ENCODE measurements at places on chromosomes 2 and 18.

DNA sequence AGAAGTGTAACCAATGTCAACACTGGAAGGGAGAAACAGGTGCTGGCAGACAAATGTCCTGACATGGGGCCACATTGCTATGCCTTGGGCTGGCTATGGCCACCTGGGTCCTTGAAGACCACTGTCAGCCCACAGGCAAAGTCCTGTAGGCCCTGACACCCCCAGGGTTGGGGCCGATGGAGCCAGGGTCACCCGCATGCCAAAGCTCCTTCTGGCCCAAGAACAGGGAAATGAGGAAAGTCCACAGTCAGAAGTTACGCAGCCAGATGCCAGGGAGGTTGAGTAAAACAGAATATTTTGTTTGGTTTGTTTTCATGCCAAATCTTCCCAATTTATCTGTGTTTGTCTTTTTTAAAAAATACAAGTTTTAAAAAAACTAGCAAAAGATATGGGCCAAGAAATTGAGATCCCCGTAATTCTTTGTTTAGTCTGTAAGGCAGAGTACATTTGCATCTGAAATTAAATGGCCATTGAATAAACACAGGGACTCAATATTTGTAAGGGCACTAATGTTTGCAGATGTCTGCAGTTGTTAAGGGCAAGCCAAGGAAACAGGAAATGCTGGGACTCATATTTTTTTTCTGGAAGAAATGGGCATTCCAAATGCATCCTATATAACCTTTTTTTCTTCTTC lies 186.4 kb downstream of the FAM210A start:
- DNase-seq, result no peak

- DNase-seq, result no peak
Measured at GRCh38 chr2:240429341-240429871, 6.1 kb upstream of the GPC1 start.

- no peak for DNase-seq
Measured at GRCh38 chr2:160278879-160279177, 78.8 kb upstream of the ITGB6 start.

DNA sequence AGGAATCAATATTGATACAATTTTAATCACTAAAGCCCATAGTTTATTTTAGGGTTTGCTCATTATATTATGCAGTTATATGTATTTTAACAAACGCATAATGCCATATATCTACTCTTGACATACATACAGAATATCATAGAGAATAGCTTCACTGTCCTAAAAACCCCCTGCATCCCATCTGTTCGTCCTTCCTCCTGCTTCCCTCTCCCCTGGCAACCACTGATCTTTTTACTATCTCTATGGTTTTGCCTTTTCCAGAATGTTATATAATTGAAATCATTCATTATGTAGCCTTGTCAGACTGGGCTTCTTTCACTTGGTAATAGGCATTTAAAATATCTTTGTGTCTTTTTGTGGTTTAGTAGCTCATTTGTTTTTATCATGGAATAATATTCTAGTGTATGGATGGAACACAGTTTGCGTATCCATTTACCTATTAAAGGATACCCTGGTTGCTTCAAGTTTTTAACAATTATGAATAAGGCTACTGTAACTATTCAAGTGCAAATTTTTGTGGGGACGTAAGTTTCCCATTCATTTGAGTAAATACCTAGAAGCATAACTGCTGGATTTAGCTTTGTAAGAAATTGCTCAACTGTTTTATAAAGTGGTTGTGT lies 801.6 kb upstream of the GCFC2 start:
- no peak for DNase-seq

DNA sequence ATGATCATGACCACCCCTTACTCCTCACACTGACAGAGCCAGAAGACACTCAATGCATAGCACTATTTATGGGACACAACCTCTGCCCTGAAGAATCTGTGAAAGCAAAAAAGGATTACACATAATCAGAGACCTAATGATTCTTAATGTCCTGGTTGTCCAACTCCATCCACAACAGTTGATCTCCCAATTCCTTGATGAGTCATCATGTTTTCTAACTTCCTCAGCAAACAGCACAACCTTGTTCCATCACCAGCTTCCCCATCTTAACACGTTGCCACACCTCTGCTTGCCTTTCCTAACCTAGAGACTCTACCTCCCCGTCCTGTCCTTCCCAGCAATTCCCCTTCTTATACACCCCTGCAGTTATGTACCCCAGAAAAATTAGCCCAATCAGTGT lies 13.2 kb upstream of the MARCHF4 start:
- DNase-seq, result no peak
